ENCODE measurements at places on chromosomes 1 and 21.

GRCh38 chr1:104132382-104132973 is 382.8 kb downstream of the AMY1C start:
- DNase-seq, result no peak

DNA sequence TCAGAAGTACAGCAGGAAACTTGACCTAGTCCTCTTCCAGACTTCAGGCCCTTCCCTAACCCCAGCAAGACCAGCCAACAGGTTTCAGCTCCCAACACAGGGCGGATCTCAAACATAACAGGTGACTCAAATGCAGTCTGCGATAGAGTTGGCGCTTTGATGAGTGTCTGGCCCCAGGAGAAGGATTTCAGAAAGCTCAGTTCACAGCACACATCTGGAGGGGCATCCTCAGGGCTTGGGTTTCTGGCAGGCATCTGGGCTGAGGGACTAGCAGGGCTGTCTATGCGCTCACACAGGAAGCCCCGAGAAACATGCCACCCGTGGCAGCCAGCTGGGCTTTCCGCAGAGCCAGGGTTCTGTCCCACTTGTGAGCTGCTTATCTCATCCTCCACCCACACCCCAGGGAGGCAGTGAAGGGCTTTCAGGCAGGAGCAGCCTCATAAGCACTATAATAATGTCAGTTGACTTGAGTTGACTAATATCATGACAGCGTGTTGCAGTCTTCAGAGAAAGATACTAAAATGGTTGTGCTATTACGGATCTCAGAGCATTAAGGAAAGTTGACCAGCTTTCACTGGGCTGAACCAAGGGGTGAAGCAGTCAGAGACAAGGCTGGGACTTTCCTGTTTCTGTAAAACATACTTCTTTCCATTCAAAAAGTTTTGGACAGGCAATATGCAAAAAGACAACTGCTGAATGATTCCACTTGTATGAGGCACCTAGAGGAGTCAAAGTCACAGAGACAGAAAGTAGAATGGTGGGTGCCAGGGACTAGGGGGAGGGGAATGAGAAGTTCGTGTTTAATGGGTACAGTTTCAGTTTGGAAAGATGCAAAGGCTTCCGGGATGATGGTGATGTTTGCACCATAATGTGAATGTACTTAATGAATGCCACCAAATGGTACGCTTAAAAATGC is 233.0 kb upstream of the IRF2BP2 start:
- DNase-seq, result peak; percentile 47

DNA sequence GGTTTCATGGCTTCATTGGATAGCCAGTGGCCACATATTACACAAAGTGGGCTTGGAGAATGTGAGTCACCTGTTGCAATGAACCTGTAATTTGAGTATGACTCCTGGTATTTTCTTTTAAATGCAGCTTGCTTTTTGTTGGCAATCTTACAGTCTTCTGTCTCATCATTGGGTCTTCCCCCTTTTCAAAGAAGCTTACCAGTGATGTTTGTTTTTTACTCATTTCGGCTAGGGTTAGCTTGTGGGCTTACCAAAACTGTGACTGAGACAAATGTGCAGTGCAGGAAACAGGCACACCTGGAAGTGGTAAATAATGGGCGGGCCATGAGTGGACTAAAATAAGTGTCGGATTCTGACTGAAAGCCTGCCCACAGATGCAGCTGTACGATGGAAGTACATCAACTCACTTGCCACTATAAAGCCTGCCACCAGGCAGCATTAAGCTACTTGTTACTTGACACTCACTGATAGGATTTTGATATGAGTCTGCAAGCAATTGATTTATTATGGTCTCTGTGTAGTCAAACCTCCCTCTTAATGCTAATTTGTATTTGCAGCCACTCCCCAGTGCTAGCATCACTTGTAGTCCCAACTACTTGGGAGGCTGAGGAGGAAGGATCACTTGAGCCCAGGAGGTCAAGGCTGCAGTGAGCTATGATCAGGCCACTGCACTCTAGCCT is 4.2 kb downstream of the HHAT start:
- no peak for DNase-seq

DNA sequence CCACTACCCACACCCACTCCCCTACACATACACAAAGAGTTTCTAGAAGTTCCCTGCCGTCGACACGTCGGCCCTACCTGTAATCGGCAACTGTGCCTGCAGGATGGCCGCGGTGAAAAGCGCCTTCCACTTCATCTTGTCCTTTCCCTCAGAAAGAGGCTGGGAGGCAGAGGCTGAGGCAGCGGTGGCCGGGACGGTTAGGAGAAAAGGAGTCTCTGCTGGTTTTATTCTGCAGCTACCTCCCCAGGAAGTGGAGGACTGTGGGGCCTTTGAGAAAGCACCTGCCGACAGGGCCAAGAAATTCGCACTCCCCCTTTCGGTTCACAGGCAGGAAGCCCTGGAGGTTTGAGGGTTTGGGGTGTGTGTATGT is at the start of gene CD247:
Gene CD247 (minus strand): TSS at position 199 of the 370 bp plus-strand sequence. CDS start 64 bp downstream, at position 135.
- DNase-seq, result no peak

- no peak for DNase-seq
These were observed 47.6 kb upstream of the PPP2R5A start for GRCh38 chr1:212237651-212238050.

- peak; percentile 20 for DNase-seq
These were observed 168.5 kb upstream of the IRF2BP2 start for GRCh38 chr1:234778221-234779159.

GRCh38 chr1:12121212-12122003 is 45.4 kb upstream of the TNFRSF1B start:
- no peak for DNase-seq

DNA sequence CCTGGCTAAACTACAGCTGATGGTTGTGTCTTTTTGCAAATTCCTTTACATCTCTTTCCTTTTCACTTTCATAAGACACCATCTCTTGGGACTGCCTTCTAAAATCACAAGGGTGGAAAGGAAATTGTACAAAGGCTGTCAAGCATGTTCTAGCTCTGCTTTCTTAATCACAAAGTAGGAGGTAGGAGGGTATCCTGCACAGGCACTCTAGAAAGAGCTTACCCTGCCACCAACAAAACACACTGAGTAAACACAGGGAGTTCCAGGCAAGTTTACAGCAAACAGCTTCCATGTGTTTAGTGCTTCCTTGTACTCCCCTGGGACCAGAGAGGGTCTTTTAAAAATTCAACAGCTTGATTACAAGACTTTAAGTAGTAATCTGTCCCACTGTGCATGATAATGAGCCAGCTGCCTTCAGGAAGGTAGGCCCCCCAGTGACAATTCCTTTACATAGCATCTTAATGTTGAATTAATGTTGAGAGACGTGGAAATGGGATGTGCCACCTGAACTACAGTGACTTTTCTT is 2.4 kb downstream of the PLPP3 start:
- peak; percentile 39 for DNase-seq

DNA sequence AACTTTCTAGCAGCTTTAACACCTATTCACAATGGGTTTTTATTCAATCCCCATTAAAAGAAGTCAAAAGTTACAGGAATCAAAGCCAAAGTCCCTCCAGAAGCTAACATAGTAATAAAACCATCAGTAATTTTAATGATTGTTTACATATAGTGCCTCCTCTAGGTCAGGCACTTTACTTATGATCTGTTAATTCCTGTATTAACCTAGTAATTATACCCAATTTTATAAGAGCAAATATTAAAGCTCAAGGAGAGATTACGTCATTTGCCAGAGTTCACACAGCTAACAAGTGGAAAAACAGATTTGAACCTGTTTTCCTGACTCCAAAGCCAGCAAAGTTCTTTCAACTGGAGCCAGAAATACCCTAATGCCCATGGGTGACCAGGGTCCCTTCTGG is 112.9 kb upstream of the F3 start:
- DNase-seq, result no peak

GRCh38 chr1:167716000-167716271 is 5.8 kb upstream of the MPZL1 start:
- no peak for DNase-seq

DNA sequence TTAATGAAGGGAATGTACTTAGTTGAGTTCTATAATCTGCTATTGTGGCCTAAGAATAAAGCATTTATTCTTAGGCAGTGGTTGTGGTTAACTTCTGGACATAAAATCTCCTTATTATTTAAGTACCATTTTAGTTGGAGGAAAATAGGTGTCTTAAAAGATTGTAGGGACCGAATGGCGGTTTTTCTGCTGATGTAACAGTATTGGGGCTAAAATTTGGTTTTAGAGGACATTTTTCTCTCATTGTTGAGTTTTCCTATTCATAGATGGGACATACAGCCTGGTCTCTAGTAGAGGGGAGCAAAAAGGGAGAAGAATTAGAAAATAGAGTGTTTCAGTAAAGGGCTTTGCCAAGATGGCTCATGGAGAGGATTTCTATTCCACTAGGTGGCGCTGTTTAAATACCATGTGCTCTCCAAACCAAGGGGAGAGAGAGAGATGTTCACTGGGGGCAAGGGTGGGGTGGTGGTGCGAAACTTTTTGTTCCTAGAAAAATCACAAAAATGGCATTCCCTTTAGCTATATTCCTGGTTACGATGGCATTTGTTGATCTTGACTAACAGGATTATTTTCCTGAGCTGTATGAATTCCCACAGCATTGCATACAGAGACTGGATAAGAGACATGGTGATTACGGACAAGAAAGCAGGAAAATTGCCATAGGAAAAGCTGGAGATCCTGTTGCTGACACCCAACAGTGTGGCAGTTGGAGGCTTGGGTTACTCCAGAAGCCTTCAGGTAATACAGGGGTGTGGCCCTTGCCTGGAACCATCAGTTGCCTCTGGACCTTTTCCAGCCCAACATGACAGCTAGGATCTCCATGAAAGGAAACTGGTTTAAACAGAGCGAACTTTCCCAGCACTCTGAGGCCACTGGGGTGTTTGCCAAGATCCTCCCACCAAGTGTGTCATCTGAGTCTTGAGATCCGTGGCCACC is 18.2 kb upstream of the FCGR2A start:
- DNase-seq, result peak; percentile 74

Data from GM03348 (cell line).